ENCODE measurements at places on chromosomes 12 and 14.
A peak's percentile ranks its signal among the peaks of the same experiment; 100 is the strongest.

DNA sequence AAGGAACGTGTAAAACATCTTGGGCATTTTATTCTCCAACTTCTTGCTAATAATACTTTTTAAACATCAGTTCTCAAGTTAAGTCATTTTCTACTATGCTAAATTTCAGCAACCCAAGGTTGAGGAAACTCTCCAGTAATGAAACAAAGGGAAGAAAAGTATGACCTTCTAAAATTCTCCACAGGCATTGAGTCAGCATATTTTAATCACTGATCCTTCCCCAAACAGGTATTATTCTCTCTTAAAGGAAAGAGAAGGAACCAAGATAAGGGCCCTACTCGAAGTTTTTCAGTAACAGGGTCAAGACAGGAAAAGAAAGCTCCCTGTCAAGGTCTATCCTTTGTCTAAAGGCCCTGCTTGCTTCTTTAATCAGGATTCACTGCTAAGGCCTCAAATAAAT, 3.0 kb downstream of the KICS2 start:
- no peak for DNase-seq

DNA sequence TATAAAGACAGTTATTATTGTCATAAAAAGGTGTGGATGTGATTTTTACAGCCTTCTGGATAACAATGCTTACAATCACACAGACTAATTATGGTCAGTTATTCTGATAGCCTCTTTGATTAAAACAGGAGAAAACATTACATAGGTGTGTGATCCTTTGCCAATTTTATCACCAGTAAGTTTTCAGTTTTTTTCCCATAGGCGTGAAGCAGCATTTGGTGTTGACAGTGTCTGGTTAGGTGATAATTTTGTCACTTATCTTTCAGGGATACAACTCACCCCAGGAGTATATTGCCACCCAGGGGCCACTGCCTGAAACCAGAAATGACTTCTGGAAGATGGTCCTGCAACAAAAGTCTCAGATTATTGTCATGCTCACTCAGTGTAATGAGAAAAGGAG, 208.8 kb downstream of the EPS8 start:
- DNase-seq, result no peak

DNA sequence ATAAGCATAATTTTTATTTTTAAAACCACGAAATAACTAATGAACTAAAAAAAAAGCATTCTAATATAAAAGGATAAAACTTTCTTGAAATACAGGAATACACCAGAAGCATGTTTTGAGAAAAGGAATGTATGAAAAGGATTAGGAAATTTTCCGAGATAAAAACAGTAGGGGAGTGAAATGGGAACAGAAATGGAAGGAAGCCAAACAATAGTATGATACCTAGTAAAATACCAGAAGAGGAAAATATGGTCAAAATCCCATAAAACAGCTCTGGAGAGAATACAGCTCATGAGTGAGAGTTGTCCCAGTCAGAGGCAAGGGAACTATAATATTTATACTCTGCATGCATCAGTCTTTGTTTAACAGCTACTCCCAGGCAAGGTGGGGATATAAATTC, 1016.2 kb downstream of the SLC6A15 start:
- peak; percentile 13 for DNase-seq

GRCh38 chr12:98645572-98646067, 530 bp downstream of the APAF1 start:
- no peak for DNase-seq

DNA sequence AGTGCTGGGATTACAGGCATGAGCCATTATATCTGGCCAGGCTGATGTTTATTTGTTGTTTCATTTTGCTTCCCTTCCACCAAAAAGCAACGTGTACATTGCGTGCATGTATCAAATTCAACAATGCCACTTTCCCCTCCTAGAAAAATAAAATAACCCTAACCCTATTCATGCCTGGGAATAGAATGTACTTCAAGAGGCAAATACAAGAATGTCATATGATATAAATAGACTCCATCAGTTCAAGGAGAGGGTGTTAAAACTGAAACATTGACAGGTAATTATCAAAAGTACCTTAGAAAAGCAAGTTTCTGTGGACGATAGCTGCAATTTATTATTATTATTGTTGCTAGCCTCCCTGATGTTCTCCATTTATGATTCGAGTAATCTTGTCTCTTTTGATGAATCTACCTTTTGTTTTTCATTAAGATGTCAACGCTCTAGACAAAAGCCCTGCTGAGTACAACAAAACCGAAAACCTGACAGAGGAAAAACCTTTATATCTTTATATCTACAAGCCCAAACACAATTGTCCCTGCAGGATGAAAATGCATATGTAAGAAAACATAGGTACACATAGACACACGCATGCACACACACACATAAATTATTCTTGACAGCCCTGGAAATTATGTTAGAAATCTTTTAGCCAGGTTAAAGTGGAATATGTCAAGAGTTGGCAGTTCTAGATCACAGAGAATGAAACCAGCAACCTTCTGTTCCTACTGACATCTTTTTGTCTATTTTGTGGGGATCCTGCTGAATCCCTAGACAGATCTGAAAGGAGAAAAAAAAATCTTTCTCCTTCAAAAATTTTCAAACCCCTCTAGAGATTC, 98.9 kb downstream of the BTG1 start:
- DNase-seq, result no peak

GRCh38 chr12:46174061-46174662, 94.7 kb downstream of the SLC38A1 start:
- DNase-seq, result no peak

GRCh38 chr14:51277753-51278415, 37.8 kb downstream of the TMX1 start:
- no peak for DNase-seq

DNA sequence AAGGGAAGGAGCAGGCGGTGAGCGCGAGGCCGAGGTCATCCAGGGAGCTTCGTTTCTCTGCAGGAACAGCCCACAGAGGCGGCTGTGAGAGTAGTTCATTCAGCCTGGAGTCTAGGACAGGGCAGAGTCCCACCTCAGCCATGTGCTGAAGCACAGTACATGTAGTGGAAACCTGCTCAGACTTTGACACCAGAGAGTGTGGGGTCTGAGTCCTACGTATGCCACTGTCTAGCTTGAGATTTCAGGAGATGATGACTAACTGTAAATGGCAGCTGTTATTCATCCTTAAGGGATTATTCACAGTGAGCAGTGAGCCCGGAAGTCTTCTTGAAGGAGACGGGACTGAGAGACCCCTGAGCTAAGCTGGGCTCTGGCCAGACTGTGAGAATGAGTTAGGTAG, 938 bp upstream of the SLC6A13 start:
- no peak for DNase-seq

GRCh38 chr12:106997916-106998315, 11.0 kb upstream of the MTERF2 start:
- DNase-seq, result no peak
